Activated CD4-positive, CD25-positive, alpha-beta regulatory T cell (primary cell): ENCODE measurements at places on chromosomes 5 and 9.
A peak's percentile ranks its signal among the peaks of the same experiment; 100 is the strongest.

DNA sequence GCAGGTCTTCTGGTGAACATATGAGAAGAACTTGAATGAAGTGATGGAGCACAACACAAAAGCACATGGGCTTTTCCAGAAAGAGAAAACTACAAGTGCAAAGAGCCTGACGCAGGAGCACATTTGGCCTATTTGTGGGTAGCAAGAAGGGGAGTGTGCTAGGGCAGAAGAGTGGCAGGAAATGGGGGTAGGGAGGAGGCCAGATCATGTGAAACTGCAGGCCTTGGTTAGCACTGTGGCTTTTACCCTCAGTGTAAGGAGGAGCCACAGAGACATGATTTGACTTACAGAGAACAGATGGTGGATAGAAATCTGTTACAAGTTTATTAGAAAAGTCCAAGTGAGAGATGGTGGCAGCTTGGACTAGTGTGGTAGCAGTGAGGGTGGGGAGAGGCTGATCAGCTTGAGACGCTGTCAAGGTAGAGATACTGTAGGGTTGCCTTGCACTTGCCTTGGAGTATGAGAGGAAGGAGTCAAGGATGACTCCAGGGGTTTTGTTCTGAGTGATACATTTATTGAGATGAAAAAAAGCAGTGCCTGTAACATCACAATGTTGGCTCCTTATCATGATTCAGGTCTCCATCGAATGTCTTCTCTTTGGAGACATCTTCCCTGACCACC is 126.7 kb downstream of the PPP2R2B start:
- peak; percentile 20 for DNase-seq

- no peak for DNase-seq
These were observed 3.8 kb upstream of the CCDC192 start for GRCh38 chr5:127699416-127699815.

- no peak for DNase-seq
These were observed 131.5 kb downstream of the AGTPBP1 start for GRCh38 chr9:85610074-85610860.

GRCh38 chr9:18826248-18826647 is 206.8 kb downstream of the SAXO1 start:
- no peak for DNase-seq

- DNase-seq, result no peak
These were observed 99.8 kb downstream of the ZNF462 start for GRCh38 chr9:106962615-106963363.

DNA sequence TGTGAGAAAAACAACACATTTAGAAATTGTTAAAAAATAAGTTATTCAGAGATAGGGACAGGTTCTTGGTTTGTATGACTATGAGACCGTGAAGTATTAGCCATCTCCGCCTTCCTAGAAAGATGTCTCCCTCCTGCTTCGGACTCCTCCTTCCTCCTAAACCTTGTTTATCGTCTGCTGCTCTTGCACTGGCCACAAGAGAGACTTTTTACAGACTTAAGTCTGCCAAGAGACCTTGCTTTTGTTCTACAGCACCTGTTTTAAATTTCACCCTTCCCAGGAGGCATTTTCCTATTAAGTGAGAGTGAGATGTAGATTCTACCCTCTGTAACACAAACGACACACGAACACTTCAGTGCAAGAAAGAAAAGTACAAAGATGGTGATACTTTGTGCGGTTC is 274.6 kb downstream of the ARHGEF28 start:
- DNase-seq, result no peak

- DNase-seq, result no peak
These were observed 141.2 kb upstream of the RETREG1 start for GRCh38 chr5:16757989-16758501.

DNA sequence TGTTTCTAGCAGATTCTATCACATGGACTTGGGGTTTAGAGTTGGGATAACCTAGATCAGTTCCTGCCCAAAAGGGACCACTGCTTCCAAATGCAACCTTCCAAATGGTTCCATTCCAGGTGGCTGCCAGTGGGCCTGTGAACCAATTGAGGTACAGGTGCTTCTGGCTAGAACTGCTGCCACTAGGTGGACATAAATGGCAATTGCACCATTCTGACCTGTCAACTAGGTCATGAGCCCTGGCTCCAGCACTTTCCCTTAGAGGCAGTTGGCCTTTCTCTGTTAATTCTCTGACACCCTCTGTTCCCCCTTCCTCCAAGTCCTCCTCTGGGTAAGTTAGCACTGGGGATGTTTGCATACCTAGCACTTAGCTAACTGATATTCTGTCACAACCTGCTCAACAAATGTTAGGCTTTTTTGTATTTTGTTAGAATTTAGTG is 16.6 kb upstream of the HEMGN start:
- DNase-seq, result peak; percentile 5

DNA sequence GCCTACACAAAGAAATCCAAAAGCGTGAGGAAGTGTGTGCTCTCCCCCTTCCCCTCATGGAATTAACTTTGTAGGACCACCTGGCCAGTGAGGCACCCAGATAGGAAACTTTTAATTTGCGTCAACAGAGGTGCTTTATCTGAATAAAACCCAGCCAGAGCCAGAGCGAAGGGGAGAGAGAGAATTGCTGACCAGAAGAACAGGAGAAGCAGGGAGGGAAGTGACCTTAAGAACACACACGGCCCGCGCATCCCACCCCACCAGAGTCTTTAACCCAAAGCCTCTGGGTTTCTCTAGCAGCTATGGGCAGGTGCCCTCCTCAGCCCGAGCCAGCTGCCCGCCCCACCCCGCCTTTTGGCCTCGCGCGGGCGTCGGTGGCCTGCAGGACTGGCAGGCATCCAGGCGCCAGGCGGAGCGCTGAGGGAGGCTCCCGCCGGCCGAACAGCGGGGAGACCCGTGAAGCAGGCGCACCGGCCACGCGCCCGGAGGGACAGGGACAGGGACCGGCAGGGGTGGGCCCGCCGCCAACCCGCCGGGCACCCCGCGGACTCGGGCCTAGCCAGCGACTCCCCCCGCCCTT is 580 bp downstream of the ERAP1 start:
- peak; percentile 38 for DNase-seq

- no peak for DNase-seq
These were observed 3.9 kb downstream of the GPRIN1 start for GRCh38 chr5:176606032-176606431.

- no peak for DNase-seq
These were observed 188.4 kb upstream of the DAPK1 start for GRCh38 chr9:87309236-87309635.

DNA sequence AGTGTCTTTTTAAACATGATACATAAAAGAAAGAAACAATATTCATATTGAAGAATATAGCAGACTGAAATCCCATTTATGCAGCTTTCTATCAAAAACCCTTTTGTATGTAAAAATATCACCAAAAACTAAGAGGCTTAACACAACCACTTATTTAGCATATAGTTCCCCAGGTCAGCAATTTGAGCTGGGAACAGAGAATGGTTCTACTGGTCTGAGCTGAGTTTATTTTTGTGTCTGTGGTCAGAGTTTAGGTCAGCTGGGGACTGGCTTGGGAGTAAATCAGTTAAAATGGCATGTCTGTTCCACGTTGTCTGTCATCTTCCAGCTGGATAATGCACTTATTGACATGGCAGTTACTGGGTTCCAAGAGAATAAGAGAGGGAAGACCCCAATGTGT is 165.0 kb downstream of the TMEM232 start:
- DNase-seq, result no peak

DNA sequence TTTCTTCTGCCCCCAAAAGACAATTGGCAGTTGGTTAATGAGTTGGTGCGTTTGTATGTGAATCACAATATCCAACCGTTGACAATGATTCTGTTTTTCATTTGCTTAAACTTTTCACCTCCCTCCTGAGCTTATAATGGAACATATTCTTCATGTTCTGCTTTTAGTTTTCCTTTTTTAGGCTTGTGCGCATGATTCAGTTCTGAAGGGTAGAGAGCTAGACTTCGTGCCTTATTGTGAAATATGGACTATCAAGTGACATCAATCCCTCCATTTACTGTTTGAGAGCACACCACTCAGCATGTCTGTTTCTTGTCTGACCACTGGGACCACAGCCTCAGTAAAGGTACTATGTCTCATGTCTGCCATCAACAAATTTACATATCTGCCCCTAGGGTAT is 30.5 kb upstream of the LPAR1 start:
- no peak for DNase-seq

DNA sequence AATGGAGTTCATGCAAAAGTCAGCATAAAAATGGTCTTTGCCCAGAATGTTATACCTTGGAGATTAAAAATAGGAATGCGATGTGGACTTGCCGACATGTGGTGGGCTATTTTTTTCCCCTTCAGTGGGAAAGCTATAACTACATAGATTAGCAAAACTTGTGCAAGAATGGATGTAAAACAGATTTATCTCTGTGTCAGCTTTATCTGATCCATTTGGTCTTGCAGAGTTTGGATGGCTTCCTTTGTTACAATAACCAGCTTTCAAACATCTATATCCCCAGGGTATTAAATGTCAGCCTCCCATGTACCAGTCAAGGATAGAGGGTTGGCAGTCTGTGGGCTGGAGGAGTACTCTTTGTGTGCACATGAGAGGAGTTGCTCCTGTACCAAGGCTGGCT is 284.9 kb downstream of the TMEM38B start:
- DNase-seq, result no peak

GRCh38 chr9:87099407-87099806 is 152.1 kb upstream of the GAS1 start:
- DNase-seq, result no peak

DNA sequence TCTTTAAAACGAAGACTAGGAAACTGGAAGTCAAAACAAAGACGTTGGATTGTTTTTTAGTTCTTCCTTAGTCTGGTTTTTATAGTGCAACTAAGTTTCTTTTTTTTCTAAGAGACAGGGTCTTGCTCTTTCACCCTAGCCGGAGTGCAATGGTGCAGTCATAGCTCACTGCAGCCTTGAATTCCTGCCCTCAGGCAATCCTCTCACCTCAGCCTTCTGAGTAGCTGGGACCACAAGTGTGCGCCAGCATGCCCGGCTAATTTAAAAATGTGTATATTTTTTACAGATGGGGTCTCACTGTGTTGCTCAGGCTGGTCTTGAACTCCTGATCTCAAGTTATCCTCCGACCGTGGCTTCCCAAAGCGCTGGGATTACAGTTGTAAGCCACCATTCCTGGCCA is 27.6 kb downstream of the ZFYVE16 start:
- DNase-seq, result no peak

- no peak for DNase-seq
These were observed 252.5 kb downstream of the TRPM3 start for GRCh38 chr9:70868661-70869652.

DNA sequence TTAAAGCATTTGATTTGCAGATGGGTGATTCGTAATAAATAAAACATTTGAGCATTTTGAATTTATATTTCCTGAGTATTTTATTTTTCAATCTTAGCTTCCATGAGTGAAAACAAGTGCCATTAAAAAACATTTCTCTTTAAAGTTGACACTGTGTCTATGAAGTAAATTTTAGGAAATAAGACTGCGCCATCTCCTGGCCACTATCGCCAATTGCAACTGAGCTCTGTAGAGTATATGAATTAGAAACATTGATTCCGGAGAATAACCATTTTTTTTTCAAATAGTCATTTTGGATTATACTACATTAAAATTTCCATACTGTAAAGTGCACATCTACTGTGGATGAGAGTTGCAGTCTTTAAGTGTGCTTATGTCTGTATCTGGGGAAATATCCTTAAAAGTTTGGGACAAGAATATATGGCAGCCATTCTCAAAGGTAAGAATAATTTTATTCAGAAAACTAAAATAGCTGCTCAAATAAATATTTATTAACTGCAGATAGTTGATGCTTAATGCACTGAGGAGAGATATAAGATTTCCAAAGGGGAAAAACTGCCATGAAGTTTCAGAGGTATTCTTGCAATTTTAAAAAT is 5.9 kb downstream of the DMRTA1 start:
- DNase-seq, result no peak

GRCh38 chr9:112486221-112487007 is at the start of gene KIAA1958:
TSS of gene KIAA1958 (plus strand) at chr9:112486827. CDS start at chr9:112574081, 87,254 bp downstream.
- DNase-seq, result peak; percentile 61

DNA sequence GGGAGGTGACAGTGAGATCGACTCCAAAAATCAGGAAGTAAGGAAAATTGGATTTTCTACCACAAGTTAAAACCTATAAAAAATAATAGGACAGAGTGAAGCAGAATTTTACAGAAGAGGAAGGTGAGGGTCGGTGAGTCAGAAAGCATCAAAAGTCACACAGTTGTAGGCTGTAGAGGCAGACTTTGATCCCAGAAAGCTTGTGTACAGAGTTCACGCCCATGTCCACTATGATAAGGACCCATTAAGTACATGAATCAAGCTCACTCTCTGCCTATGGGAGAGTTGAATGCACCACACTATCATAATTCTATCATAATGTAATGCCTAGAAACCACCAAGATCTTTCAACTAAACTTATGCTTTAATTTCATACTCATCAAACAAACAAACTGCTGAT is 291.2 kb downstream of the PRELID2 start:
- no peak for DNase-seq

- no peak for DNase-seq
These were observed 205.6 kb upstream of the ADAMTSL1 start for GRCh38 chr9:18268381-18268780.

- no peak for DNase-seq
These were observed 23.9 kb upstream of the DMRT3 start for GRCh38 chr9:952546-952945.

GRCh38 chr9:15856591-15856990 is 303.7 kb downstream of the CCDC171 start:
- DNase-seq, result no peak

DNA sequence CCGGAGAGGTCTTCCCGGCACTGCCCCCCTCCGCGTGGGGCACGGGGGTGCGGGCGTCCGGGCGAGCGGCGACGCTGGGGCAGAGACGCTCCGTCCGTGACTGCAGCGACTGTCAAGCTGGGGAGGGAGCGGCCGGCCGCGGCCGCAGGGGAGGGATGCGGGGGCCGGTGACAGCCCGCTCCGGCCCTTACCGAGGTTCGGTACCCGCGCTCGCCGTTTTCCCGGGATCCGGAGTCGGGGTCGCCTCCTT is 400 bp downstream of the KDM4C start:
- DNase-seq, result no peak
